ENCODE measurements at places on chromosomes 2 and 18. TPM values are rescaled to one million over a fixed set of nuclear protein-coding genes. Genes with fewer than 3 reads are reported as not detected.

Gene INHA
- 0.45 TPM for total RNA-seq

Gene RGPD3
- 0.42 TPM for total RNA-seq

Gene MERTK
- total RNA-seq: 47.0 TPM

Gene MGAT4A
- total RNA-seq: 50.6 TPM

Gene GAL3ST2
- not detected for total RNA-seq

- no peak for DNase-seq
Observed at GRCh38 chr18:13649397-13650390, 76.7 kb downstream of the FAM210A start.

GRCh38 chr18:44803019-44803650 is 122.4 kb downstream of the SETBP1 start:
- DNase-seq: no peak

- DNase-seq: no peak
Observed at GRCh38 chr2:106546391-106546990, 59.3 kb downstream of the CD8B2 start.

DNA sequence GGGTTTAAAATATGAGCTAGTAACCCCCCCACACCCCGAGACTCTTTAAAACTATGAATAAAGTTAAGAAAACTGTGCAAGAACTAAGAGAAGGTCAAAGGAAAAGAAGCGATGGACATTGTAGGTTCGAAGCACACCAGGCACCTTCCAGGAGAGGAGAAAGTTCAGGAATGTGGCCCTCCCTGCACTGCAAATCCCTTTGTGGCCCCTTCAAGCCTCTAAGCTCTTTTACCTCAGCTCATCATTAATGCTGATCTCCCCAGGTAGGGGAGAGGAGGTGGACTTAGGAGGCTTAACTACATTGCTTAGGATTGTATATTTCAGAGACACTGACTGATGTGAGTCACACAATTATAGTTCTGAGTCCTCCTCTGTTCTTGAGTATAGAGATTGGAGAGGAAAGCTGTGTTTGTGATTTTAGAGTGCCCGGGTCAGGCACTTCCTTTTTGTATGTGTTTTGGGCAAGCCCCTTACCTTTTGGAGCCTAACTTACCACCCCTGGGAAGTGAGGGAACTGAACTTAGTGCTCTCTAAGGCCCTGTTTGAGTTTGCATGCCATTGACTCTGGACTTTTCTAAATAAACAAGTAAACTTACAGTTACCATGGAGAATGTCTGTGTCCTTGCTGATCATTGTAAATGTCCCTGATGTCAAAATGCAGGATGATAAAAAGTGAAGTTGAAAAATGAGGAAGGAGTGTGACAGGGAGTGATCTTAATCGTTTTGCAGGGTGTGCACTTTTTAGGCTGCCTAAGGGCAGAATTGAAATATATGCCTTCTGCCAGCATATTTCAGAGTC is 140.8 kb upstream of the ZEB2 start:
- DNase-seq: no peak

- no peak for DNase-seq
Observed at GRCh38 chr2:207206011-207206410, 40.3 kb upstream of the KLF7 start.

DNA sequence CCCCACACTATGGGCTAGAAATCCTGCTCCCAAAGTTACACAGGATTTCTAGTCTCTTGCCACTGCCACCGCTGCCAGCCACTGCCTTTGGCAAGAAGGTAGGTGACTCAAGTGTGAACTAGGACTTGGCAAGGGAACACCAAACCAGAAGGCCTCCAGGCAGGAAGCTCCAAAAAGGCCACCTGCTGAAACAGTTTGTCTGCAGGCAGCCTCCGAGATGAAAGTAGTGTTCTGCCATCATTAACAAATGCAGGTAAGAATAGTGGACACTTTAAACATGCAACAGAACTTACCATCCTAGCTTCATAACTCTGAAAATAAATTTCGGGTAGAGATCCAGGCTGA is 3.9 kb downstream of the ANKRD44 start:
- DNase-seq: no peak

DNA sequence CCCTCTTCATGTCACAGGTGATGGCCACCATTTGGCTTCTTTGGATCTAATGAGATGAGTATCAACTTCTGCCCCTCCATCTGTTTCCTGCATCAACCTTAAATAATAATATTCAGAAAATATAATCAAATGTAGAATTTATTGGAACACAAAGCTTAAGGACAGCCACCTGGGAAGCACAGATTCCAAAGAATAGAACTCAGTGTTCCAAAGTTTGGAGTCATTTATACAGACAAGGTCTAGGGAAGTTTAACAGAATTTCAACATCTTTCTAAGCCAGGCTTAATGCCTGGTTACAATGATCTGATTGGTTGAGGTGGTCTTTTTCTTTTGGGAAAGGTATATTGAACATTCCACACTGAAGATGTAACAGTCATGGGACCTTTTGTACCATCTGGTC is 218.0 kb upstream of the PIEZO2 start:
- no peak for DNase-seq

Data from mesenteric fat pad (tissue), 1 donor.